Kidney capillary endothelial cell (primary cell): ENCODE measurements at places on chromosomes 3 and 15.

DNA sequence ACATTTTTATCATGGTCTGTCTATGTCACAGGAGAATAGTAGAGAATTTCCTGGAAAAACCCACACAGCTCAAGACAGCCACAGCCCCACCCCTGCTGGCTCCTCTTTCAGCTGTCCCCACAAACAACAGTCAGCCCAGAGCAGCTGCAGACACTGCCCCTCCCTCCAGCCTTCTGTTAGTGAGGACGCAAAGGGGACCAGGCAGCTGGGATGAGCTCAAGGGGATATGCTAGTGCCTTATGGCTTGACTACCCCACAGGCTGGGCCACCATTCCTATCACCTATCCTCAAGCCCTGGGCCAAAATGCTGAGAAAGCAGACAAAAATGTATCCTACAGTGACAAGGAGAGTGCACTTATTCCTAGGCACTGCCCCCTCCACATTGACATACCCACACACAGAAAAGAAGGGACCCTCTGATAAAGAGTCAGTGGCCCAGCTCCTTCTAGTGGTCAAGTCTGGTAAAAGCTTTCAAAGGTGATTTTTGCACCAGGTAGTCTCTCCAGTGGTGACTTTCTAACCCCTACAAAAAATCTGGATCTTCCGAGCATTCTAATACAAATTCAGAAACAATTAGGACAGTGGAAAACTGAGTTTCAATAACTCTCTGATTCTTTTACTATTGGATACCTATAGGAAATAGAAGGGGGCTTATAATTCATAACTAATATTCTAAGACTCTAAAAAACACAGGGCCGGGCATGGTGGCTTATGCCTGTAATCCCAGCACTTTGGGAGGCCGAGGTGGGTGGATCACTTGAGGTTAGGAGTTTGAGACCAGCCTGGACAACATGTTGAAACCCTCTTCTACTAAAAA is 3.0 kb upstream of the MAP1A start:
- DNase-seq: no peak

DNA sequence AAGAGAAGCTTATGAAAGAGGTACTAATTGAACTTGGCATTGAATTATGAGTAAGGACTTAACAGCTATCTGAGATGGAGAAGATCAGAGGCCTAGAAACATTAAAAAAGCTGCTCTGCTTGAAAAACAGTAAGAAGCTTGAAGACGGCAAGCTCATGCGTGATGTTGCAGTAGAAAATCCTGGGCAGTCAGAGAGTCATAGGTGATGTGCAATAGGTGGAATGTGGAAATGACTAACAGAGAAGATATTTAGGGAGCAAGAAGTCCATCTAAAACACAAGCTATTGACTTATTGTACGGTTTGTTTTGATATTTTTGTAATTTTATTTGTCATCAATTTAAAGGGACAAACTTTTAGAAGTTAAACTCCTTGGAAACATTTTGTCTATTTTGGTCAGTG is 1101.4 kb downstream of the ROBO2 start:
- DNase-seq: no peak

- no peak for DNase-seq
Observed at GRCh38 chr3:81953111-81953510, 191.7 kb upstream of the GBE1 start.

DNA sequence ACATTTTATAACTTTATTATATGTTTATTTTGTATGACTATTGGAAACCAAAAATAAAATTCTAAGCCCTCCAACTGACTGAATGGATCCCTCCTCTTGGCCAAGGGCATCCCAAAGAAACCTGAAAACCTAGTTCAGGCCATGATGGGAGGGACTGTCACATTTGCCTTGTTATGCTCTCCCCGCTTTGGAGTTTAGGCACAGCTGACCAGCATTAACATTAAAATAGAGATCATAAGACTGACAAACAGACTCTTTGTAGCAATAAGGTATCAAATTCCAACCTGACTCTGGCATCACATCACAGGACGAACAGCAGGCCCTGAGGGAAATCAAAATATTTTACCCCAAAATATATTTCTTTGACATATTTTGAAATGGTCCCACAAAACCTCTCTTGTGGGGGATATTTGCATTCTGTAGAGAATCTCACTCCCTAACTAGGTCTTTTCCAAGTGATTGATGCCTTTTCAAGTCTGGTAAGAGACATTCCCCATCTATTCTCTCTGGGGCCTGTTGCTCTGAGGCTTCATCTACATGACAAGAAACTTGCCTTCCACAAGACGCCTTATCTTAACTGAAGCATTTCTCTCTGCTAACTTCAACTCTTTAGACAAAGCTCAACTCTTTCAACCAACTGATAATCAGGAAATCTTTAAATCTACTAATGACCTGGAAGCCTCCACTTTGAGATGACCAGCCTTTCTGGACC is 81.8 kb upstream of the PRR23E start:
- no peak for DNase-seq

- DNase-seq: no peak
Observed at GRCh38 chr3:179660872-179661271, 8.0 kb downstream of the USP13 start.

DNA sequence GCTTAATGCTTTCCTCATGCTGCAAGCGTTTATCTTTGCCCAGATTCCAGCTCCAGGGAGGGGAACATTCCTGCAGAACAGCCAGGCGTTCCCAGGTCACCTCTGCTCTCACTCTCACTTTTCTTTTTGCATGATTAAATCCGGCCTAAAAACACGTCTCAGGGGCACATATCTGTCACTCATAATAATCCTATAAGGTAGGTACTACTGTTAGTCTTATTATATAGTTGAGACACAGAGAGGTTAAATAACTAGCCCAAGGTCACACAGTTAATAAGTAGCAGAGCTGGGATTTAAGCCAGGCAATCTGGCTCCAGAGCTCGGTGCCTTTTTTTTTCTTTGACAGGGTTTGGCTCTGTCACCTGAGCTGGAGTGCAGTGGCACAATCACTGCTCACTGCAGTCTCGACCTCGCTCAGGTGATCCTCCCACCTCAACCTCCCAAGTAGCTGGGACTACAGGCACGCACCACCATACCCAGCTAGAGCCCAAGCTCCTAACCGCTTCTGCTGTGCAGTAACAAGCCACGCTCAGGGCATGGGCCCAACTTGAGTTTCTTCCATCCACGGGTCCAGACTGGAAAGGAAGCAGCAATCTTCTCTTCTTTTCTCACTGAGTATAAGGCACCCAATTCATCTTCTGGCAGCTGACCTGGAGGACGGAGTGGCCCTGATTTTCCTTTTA is 96.5 kb downstream of the LIPC start:
- DNase-seq: no peak

GRCh38 chr3:195468391-195468776 is 25.6 kb upstream of the ACAP2 start:
- no peak for DNase-seq
